ENCODE measurements at places on chromosomes 2 and 18.

GRCh38 chr18:52343138-52343537, 3.1 kb downstream of the DCC start:
- DNase-seq: no peak

DNA sequence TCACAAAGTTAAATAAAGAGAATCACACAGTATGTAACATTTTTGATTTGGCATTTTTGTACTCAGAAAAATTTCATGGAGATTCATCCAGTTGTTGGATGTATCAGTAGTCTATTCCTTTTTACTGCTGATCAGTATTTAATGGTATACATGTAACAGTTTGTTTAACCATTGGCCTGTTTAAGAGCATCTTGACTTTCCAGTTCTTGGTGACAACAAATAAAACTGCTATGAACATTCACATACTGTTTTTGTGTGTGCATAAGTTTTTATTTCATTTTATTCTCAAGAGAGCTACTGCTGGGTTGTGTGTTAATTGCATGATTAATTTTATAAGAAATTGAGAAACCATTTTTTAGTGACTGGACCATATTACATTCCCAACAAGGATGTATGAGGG, 694.5 kb upstream of the RAB6C start:
- DNase-seq: no peak

- no peak for DNase-seq
Measured at GRCh38 chr2:236909802-236910201, 175.9 kb upstream of the COPS8 start.

DNA sequence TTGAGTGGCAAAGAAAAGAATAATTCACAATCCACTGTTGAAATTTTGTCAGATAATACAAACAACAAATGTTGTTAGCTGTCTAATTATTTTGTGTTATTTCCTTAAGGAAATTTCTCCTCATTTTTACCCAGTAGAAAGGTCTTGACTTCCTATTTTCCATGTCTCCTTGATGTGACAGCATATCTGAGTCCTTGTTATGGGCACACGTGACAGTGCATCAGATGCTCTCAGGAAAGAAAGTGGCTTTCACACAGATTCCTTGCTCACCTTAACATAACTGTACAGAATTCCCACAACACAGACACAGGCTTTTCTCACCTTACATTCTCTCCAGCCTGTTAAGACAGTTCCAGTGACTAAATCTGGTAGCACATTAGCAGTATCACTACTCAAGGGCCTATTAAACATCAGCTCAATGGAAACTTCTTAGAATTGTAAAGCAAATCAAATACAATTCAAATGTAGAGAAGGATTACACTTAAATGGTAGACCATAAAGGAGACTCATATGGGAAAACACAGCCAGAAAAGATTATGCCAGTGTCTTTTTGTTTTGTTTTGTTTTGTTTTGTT, 30.2 kb upstream of the GPR55 start:
- no peak for DNase-seq

GRCh38 chr2:79576451-79576850, 63.6 kb downstream of the CTNNA2 start:
- DNase-seq: no peak

DNA sequence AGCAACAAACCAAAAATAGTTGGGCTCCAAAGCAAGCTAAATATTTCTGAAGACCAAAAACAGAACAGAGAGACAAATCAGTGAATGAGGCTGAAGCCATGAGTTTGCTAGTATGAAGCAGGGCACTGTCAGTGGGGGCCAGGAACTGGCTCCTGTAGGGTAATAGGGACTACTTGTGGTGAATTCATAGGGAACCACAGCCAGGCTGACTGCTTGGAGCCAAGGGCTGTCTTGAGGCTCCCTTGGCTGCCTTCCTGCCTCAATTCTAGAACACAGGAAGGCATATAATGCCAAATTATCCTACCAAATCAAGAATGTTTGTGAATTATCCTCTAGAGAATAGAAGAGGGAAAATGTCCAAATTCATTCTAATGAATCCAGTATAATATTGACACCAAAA, 406.0 kb downstream of the CCDC85A start:
- no peak for DNase-seq

DNA sequence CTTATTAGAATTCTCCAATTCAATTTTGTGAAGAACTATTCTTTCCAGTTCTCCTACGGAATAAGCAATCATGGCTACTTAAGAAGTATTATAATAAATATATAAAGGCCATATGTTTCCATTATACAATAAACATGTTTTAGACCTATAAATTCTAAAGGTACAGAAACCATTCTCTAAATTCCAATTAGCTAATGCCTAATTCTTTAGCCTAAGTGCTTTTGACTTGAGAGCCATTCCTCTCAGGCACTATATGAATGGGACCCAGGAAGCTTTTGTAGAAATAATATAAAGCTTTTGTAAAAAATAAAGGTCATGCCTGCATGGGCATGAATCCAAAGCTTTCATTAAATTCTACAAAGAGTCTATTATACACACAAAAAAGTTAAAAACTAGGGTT, 161.0 kb upstream of the UNC80 start:
- DNase-seq: no peak
